ENCODE measurements at places on chromosomes 11 and 22. TPM values are rescaled to one million over a fixed set of nuclear protein-coding genes. Genes with fewer than 3 reads are reported as not detected.

- no peak for DNase-seq
- H3K4me3 ChIP-seq = no peak overlapping the region
- H3K27ac ChIP-seq = no peak overlapping the region
Measured at GRCh38 chr22:39236321-39237317, 8.2 kb downstream of the PDGFB start.

GRCh38 chr11:35794850-35795249, 132.3 kb downstream of the TRIM44 start:
- H3K4me1 ChIP-seq = no peaks in the 10 kb centered on the region
- no peak overlapping the region for H3K4me3 ChIP-seq
- DNase-seq = no peak
- no peaks in the 10 kb centered on the region for H3K36me3 ChIP-seq
- H3K27ac ChIP-seq = no peak overlapping the region

DNA sequence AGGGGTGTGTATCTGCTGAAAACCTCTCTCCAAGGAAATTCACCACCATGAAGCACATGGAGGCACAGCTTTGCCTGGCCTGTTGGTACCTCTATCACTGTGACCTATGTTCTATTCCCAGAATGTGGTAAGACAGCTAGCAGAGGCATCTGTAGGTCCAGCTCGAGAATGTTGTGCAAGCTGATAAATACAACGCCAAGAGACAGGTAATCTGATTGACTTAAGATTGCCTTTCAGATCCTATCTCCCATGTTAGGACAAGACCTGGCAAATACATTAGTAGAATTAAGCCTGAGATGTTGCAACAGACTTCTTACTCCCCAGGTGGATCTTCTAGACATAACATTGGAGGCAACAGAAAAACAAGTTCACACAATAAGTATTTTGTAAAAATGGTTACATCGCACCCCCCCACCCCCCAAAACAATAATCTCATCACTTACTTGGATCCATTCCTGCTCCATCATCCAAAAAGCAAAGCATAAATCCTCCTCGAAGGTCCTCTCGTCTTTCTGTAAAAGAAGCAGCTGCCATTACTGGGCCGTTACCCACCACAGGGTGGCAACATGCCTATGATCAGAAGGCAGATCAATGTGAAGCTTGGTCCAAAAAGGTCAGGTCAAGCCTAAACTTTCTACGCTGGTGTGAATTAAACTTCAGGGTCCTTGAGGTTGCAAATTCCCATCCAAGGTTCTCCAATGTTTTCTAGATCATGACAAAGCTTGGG, 18.5 kb downstream of the MORC2 start:
- no peaks in the 10 kb centered on the region for H3K4me1 ChIP-seq
- H3K27me3 ChIP-seq = no peaks in the 10 kb centered on the region
- no peak overlapping the region for H3K27ac ChIP-seq
- H3K36me3 ChIP-seq = peaks cover 85% of the 10 kb centered on the region
- DNase-seq = no peak

- DNase-seq = peak; percentile 31
- no peak overlapping the region for H3K4me3 ChIP-seq
- no peaks in the 10 kb centered on the region for H3K36me3 ChIP-seq
- H3K4me1 ChIP-seq = 0 out of 2 replicates have a peak, but pooled peaks cover 4% of the 10 kb centered on the region
- H3K27me3 ChIP-seq = no peaks in the 10 kb centered on the region
Measured at GRCh38 chr22:25903294-25903693, 161.3 kb downstream of the MYO18B start.

- no peaks in the 10 kb centered on the region for H3K4me1 ChIP-seq
- no peaks in the 10 kb centered on the region for H3K36me3 ChIP-seq
- no peaks in the 10 kb centered on the region for H3K27me3 ChIP-seq
- no peak for DNase-seq
- no peak overlapping the region for H3K27ac ChIP-seq
- H3K4me3 ChIP-seq = no peak overlapping the region
Measured at GRCh38 chr11:62811659-62812058, 6.4 kb upstream of the NXF1 start.

LRRC74B gene
- polyA plus RNA-seq = 0.03 TPM

C11orf42 gene
- not detected for polyA plus RNA-seq

OR10D3 gene
- not detected for polyA plus RNA-seq

KRTAP5-11 gene
- not detected for polyA plus RNA-seq
